CD4-positive, alpha-beta T cell treated with Interferon gamma for 1 hour (primary cell): ENCODE measurements at places on chromosomes 11 and 22.

- no peak for DNase-seq
Observed at GRCh38 chr11:64786308-64786707, 8.0 kb upstream of the SF1 start.

DNA sequence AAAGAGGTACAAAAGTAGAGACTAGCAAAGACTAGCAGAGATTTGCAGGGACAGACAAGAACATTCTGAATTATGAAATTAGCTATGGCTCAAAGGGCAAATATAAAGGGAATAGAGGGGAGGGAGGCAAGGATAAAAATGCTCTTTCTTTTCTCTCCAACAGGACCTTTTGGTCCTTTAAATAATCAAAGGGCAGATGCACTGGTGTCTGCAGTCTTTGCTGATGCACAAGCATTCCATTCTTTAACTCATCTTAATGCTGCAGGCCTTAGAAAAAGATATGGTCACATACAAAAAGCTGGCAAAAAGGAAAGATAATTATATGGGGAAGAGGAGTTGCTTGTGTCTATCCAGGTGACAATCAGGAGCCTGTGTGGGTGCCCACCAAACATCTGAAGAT lies 53.6 kb upstream of the SC5D start:
- no peak for DNase-seq

GRCh38 chr22:46259374-46259773 lies 3.8 kb downstream of the PKDREJ start:
- no peak for DNase-seq

DNA sequence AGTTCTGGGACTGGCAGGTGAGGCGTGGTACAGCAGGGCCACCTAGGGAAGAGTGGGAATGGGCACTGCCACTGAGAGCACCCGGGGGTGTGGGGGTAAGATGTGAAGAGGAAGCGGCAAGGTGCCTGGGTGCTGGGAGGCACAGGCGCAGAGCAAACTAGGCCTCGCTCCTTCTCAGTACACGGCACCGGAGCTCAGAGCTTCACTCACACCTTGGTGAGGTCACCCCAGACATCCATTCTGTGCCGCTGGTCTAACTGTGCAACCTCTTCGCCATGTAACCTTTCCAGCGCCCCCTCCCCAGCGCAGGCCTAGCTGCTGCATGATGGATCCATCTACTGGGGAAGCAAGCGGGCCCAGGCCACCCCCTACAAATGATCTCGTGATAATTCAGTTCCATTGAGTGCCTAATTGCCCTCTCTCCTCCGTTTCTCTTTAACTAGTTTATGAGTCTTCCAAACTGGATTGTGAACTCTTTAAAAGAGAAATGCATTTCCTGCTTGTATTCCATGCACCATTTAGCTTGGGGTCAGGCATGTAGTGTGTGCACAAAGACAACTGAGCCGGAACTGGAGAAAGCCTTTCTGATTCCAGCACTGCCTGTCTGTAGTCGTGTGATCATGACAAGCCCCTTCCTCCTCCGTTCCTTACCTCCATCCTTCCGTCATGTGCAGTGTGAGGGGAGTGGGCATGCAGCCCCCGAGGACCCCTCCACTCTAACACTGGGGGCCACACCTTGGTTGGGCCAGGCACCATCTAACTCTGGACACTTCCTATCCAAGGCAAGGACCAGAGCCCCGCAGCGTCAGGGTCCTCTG lies 1475.2 kb downstream of the TBC1D22A start:
- no peak for DNase-seq

- DNase-seq, result no peak
Observed at GRCh38 chr22:32855045-32855756, 53.7 kb downstream of the TIMP3 start.

DNA sequence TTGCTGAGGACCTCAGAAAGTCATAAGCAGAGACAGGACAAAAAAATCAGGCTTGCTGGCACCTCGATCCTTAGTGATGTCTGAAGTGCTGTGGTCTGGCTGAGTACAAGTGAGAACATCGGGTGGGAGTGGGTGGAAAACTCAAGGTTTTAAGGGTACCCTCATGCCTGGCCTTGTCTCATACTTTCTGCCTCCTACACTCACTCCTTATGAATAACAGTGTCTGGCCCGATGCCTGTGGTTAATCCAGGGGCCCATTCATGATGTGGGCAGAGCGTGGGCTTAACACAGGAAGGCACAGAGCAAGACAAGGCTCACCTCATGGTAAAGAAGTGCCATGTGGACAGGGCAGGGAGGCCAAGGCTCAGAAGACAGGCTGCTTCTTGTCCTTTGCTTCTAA lies 11.0 kb upstream of the UCP3 start:
- no peak for DNase-seq

DNA sequence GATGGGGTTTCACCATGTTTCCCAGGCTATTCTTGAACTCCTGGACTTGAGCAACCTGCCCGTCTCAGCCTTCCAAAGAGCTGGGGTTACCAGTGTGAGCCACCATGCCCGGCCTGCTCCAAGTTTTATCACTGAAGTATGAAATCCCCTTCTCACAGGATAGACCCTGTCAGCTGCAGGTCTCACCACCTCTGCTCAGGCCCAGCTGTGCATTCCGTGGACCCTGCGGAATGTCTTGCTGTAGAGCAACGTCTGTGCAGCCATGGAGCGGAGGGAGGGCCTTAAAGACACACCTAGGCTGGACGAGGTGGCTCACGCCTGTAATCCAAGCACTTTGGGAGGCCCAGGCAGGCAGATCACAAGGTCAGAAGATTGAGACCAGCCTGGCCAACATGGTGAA lies 625.4 kb downstream of the BRD1 start:
- no peak for DNase-seq

DNA sequence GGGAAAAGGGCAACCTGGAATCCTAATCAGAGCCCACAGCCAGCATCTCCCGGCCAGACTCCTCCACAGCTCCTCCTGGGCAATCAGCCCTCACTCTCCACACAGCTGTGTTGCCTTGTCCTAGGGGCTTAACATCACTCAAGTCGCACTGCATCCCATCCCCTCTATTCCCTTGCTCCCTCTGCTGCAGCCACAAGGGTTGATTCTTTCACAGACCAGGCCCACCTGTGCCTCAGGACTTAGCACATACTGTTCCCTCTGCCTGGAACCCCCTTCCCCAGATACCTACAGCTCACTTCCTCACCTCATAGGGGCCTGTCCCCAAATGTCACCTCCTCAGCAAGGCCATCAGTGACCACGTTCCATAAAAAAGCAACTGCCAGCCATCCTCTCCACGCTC lies 18.4 kb downstream of the SPATA19 start:
- DNase-seq, result no peak

- no peak for DNase-seq
Observed at GRCh38 chr11:87114093-87114492, 76.4 kb downstream of the TMEM135 start.
